Activated T-cell treated with anti-CD3 and anti-CD28 coated beads, Interleukin-2, amount 50 U/mL, for 72 hours (primary cell): ENCODE measurements at places on chromosomes 11 and 22.

GRCh38 chr11:37881741-37882140, 1283.7 kb upstream of the RAG2 start:
- no peak for DNase-seq

GRCh38 chr11:65651589-65652510, 10.9 kb downstream of the RELA start:
- no peak for DNase-seq

DNA sequence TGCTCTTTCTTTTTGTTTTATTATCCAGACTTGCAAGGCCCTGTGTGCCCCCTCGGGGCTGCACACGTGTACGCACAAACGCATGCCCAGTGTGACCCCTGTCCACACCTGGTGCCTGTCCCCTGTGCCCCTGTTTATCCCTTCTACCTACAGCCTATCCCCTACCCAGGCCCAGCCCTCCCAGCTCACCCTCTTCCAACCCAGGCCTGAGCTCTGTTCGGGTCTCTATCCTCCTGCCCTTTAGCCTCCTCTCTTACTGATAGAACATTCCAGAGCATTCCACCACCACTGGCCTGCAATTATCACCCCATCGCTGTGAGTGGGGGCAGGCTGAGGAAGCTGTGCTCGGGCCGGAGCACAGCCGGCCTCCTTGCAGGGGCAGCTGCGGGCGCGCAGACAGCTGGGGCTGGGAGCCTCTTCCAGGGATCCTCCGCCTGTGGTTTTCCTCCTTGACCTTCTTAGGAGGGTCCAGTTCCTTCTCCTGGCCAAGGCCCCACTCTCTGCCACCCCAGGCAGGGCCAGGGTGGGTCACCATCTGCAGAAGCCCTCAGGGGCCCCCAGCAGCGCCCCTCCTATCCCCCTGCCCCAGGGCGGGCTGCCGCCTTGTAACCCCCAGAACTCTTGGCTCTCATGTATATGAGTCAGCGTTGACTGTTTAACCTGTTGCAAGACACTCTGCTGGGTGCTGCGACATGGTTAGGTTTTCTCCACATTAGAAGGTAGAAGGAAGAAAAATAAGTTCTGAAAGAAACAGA, 41.8 kb upstream of the KCNQ1OT1 start:
- no peak for DNase-seq

- peak; percentile 83 for DNase-seq
Observed at GRCh38 chr11:61446211-61446651, 16.3 kb downstream of the SDHAF2 start.

DNA sequence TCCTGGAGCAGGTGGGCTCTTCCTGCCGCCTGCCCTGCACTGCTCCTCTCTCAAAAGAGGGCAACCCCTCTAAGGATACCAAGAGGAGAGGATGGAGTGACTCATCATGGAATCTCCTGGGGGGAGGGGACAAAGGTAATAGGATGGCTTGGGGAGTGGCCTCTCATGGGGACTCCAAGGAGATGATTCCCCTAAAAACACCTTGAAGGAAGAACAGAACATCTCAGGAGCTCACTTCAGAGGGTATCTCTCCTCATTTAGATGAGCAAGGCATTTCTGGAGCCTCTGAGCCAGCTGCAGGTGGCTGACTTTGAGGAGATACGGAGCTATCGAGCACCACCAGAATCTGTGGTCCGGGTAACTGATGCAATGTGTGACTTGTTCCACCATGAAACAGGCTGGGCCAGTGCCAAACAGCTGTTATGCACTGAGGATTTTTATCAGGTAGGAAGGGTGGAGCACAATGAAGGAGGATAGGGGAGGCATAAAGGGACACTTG, 40.2 kb downstream of the RRP8 start:
- no peak for DNase-seq

DNA sequence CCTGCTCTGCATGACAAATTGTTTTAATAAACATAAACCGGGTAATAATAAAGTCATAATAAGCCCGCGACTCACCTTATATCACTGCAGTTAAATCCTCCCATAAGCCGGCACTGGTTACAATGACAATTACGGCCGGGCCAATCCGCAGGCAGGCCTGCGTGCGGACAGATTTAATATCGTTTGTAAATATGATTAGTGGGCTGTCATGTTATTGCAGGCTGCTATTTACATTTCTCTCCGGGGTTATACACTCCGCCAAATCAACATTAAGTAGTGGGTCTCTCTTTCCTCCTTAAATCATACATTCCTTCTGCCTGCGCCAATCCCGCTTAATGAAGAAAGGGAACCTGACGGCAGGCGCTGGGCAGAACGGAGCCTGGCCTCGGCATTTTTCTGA, 51.8 kb upstream of the LMO1 start:
- no peak for DNase-seq

- DNase-seq, result no peak
Observed at GRCh38 chr11:125292100-125292499, 127.5 kb downstream of the PKNOX2 start.

GRCh38 chr11:16448123-16448717, 91.9 kb upstream of the SOX6 start:
- DNase-seq, result no peak

- DNase-seq, result no peak
Observed at GRCh38 chr11:298406-299065, 790 bp downstream of the IFITM5 start.

DNA sequence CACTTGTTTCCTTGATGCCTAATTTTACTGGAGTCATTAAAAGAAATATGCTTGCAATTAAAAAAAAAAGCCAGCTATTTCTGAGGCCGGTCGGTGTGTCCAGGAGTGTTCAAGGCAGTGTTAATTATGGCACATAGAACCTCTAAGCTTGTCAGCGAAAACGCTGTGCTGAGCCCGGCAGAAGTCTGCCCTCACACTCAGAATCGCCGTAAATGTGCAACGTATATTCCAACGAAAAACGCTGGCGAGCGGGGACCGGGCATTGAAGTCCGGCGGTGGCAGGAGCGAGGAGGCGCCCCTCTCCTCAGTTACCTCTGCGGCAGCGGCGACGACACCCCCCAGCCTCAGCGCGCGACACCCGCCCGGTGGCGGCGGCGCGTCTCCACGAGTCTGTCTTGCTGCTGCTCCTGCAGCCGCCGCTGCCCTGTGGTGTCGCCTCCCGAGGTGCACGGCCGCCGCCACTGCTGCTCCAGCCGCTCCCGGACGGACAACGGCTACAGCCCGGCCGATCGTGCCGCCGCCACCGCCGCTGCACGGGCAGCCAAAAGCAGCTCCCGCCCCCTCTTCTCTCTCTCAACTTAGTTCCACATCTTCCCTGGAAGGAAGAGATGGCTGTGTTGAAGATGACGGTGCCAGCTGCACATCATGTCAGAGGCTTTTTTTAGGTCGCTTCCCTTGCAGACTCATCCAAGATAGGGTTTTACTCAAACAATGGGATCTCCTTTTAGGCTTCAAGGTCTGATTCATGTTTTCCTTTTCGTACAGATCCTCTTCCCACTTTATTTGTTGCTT, 56.0 kb downstream of the JAM3 start:
- DNase-seq, result peak; percentile 24

DNA sequence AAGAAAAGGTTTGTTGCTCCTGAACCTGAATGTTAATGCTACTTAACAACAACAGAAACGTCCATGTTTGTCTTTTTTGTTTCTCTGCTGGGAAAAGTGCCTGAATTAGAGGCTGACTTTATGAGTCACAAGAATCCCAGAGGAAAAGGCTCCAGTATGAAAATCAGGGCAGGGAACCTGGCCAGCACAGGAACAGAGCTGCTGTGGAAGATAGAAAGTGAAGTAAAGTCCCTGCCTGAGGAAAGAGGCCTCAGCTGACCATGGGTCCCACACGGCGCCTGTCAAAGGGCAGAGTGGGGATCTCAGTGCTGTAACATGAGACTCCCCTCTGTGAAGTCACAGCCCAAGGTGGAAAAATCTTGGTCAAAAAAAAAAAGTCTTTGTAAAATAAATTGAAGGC, 632.3 kb upstream of the CCDC90B start:
- DNase-seq, result no peak

DNA sequence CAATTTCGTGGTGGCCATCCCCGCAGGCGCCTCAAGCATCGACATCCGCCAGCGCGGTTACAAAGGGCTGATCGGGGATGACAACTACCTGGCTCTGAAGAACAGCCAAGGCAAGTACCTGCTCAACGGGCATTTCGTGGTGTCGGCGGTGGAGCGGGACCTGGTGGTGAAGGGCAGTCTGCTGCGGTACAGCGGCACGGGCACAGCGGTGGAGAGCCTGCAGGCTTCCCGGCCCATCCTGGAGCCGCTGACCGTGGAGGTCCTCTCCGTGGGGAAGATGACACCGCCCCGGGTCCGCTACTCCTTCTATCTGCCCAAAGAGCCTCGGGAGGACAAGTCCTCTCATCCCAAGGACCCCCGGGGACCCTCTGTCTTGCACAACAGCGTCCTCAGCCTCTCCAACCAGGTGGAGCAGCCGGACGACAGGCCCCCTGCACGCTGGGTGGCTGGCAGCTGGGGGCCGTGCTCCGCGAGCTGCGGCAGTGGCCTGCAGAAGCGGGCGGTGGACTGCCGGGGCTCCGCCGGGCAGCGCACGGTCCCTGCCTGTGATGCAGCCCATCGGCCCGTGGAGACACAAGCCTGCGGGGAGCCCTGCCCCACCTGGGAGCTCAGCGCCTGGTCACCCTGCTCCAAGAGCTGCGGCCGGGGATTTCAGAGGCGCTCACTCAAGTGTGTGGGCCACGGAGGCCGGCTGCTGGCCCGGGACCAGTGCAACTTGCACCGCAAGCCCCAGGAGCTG, 24.8 kb downstream of the ADAMTS15 start:
- no peak for DNase-seq

- DNase-seq, result no peak
Observed at GRCh38 chr22:25403811-25404471, 160.5 kb upstream of the GRK3 start.

GRCh38 chr11:1924181-1924580, 4.7 kb downstream of the TNNT3 start:
- DNase-seq, result no peak

- no peak for DNase-seq
Observed at GRCh38 chr11:47967577-47968525, 12.5 kb upstream of the PTPRJ start.

DNA sequence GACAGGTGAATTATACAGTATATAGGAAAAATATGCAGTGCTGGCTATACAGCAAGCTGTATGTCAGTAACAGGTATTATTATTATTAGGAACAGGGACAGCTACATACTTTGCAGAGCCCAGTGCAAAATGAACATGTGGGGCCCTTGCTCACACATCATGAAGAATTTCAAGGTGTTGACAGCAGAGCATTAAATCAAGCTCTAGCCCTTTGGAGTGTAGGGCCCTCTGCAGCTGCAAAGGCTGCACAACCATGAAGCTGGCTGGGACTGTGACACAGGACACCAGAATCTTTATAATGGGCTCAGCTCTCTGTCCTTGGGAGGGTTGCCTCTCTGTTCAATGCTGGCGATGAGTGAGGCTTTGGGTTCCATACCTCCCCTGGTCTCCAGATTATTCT, 44.9 kb upstream of the DAGLA start:
- DNase-seq, result no peak

DNA sequence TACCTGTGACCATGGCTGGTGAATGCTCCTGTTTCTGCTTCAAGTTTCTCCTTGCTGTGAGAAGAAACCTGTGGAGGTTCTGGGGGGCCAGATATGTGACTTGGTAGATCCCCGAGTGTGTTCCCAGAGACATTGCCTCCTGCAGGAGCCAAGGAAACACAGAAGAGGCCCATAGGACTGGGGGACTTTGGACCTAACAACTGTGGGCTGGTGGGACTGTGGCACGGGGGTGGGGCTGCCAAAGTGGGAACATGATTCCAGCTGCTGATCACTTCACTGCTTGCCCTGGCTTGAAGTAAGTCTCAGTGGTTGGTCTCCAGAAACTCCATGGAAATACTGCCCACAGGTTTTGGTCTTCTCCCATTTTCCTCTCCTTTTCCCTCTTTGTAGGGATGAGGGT, 4.1 kb upstream of the NR1H3 start:
- DNase-seq, result no peak

- DNase-seq, result no peak
Observed at GRCh38 chr11:58730507-58731089, 1.1 kb downstream of the GLYAT start.

- DNase-seq, result no peak
Observed at GRCh38 chr11:43989162-43989981, 46.9 kb downstream of the C11orf96 start.

DNA sequence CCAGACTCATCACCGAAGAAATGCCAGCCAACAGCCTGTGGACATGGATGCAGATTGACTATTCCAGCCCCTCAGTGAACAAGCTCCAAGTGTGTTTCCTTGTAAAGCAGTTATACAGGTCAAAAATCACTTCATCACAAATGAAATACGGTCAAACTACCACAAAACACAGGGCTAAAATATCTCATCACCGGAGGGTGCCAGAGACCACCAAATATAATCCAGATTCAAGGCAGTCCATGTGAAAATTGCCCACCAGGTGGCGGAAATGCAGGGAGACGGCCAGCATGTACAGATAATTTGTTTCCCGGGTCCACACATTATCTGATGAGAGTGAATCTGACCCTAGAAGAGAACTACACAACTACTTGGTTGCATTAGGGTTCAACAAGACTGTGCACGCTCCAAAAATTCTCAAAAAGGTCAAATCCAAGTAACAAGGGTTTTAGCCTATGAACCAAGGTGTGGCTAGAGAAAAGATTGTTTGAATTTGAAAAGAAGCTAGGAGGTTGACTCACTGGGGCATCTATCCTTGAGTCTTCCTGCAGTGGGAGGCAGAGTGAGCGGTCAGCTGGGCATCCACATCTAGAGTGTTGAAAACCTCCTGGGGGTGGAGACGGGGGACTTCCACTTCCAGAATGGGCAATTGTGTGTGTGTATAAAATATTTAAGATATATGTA, 71.7 kb downstream of the IGLL5 start:
- peak; percentile 73 for DNase-seq
